ENCODE measurements at places on chromosomes 7 and 10.
A peak's percentile ranks its signal among the peaks of the same experiment; 100 is the strongest.

GRCh38 chr10:62082729-62083411, 181.4 kb downstream of the ARID5B start:
- DNase-seq, result peak; percentile 50

DNA sequence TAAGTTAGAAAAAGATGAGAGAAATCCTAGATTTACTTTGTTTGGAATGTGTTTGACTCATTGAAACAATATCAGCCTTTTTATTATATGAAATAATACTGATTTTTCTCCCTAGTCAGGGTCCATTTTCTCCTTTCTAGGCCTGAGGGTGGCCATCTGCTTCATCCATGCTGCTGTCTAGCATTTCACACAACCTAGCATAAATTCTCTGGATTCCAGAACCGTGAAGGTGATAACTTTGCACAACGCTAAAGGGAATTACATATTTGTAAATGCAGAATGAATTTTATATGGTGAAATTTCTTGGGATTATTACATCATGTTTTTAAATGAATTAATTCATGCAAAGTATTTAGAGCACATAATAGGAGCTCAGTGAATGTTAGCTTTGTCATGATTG, 505.1 kb downstream of the INHBA start:
- no peak for DNase-seq

GRCh38 chr7:5231116-5231515, 41.1 kb downstream of the WIPI2 start:
- DNase-seq, result no peak

GRCh38 chr7:132972745-132973144, 109.1 kb downstream of the CHCHD3 start:
- DNase-seq, result no peak

DNA sequence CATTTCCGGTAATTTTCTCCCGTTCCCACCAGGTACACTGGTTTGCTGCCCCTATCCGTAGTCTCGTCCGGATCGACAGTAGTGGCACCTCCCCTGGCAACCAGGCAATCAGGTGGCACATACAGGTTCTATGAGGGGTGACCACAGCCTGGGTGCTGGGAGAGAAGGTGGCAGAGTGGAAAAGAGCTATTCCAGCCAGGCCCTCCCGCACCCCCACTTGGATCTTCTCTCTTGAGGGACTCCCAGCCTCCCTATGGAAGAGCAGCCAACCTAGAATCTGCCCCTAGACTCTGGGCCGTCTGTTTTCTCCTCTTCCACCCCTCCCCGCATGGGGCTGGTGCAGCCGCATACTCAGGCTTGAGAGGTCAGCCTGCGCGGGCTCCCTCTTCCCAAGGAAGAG, 58.6 kb downstream of the GPR26 start:
- DNase-seq, result no peak

GRCh38 chr10:131569851-131570715, 258.6 kb upstream of the TCERG1L start:
- DNase-seq, result no peak

DNA sequence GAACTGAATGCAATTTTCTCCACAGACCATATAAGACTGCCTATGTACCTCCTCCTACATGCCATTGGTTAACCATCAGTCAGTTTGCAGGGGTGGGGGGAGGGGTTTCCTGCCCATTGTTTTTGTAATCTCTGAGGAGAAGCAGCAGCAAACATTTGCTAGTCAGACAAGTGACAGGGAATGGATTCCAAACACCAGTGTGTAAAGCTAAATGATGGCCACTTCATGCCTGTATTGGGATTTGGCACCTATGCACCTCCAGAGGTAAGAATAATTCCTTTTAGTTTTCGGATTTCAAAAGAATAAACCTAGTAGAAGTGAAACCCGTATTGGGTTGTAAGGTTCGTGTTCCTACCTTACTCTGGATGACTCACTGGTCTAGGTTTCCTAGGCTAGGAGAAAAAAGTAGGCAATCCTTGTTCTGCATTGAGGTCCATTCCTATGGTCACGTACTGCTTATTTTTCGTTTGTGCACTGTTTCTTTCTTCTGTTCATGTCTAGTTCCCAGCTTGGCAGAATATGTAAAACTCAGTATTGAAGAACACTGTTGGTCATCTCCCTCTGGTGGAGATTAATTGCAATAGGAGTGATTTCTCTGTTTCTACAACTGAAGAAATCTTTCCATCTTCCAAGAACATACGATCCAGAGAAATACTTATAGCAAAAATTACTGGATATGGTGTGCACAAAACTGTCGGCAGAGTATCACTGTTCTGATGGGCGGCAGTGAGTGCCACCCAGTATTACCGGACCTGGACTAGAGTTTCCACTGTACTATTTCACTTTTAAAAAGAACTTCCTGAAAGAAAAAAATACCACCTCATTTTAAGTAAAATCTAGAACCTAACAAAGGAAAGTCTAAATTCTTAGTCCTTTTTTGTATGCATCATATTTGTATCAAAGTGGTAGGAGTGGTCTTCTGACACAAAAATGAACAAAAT, at the start of gene AKR1C3:
AKR1C3 (plus strand) TSS at position 150 of the 941 bp plus-strand sequence; CDS start at position 181, 31 bp downstream.
- no peak for DNase-seq

DNA sequence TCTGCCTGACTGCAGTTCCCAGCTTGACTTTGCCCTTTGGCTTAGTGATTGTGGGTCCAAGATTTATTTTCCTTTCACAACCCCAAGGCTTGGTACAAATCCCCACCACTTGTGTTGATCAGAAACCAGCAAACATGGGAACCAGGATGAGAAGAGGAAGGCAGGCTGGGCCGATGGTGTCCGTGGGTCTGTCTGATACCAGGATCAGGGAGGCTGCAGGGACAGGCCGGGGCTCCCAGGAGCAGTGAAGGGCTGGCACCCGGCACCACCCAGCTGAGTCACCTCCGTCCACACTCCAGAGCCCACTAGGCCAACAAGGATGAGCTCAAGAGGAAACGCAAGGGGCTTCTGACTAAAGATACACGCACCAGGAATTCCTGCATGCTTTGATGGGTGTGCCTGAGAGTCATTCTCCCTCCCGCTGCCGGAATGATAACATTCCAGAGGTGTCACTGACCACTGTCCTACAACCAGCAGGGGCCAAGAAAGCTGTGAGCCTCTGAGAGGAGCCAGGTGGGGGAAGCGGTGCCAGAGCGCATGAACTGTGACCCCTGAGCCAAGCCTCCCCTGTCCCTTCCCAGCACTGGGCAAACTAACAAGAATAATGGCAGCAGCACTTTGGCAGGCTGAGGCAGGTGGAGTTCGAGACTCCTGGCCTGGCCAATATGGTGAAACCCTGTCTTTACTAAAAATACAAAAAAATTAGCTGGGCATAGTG, 29.2 kb upstream of the PROSER2 start:
- no peak for DNase-seq
